Activated naive CD8-positive, alpha-beta T cell treated with anti-CD3 and anti-CD28 coated beads for 36 hours (primary cell): ENCODE measurements at places on chromosomes 3 and 15. TPM values are rescaled to one million over a fixed set of nuclear protein-coding genes. Genes with fewer than 3 reads are reported as not detected.

CXCR6 gene
- total RNA-seq, result 0.58 TPM

CCDC50 gene
- total RNA-seq, result 4.9 TPM

WDR49 gene
- 0.31 TPM for total RNA-seq

KCNMB2 gene
- not detected for total RNA-seq

KCTD6 gene
- total RNA-seq, result 4.8 TPM

POTEB2 gene
- total RNA-seq, result not detected

OR5K2 gene
- total RNA-seq, result not detected

ADCY5 gene
- not detected for total RNA-seq

ALG3 gene
- total RNA-seq, result 54.9 TPM

IMPG2 gene
- total RNA-seq, result 0.14 TPM

FSD2 gene
- not detected for total RNA-seq

INSYN1 gene
- not detected for total RNA-seq

TMEM40 gene
- not detected for total RNA-seq

ANKRD34C gene
- not detected for total RNA-seq

GUCA1C gene
- total RNA-seq, result not detected

ZNF148 gene
- 34.3 TPM for total RNA-seq

HRH1 gene
- 0.06 TPM for total RNA-seq

ALDH1A3 gene
- total RNA-seq, result not detected

TRANK1 gene
- total RNA-seq, result 17.2 TPM

PIERCE2 gene
- total RNA-seq, result 0.31 TPM

WWTR1 gene
- 0.16 TPM for total RNA-seq

- DNase-seq, result no peak
These were observed 162.9 kb upstream of the PDZRN3 start for GRCh38 chr3:73787620-73788019.

- no peak for DNase-seq
These were observed 188.1 kb downstream of the CHST2 start for GRCh38 chr3:143307613-143308183.

DNA sequence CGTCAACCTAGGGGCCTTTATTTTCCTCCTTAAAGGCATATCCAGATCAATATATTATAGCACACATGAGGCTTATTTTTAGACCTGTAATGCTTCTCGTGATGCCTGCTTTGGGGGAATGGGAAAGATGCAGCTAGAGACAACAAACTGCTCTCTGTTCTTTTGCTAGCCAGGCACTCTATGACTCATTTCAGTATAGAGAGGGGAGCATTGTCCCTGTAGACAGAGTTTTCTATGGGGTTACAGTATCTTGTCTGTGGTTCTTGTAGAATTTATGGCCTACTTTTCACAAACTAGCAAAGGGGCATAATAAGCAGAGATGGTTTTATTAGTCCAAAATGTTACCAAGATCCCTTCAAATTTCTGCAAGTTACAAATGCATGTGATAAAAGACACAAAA lies 305.6 kb downstream of the LSAMP start:
- no peak for DNase-seq

GRCh38 chr3:4824926-4825325 lies 154.3 kb upstream of the BHLHE40 start:
- no peak for DNase-seq

DNA sequence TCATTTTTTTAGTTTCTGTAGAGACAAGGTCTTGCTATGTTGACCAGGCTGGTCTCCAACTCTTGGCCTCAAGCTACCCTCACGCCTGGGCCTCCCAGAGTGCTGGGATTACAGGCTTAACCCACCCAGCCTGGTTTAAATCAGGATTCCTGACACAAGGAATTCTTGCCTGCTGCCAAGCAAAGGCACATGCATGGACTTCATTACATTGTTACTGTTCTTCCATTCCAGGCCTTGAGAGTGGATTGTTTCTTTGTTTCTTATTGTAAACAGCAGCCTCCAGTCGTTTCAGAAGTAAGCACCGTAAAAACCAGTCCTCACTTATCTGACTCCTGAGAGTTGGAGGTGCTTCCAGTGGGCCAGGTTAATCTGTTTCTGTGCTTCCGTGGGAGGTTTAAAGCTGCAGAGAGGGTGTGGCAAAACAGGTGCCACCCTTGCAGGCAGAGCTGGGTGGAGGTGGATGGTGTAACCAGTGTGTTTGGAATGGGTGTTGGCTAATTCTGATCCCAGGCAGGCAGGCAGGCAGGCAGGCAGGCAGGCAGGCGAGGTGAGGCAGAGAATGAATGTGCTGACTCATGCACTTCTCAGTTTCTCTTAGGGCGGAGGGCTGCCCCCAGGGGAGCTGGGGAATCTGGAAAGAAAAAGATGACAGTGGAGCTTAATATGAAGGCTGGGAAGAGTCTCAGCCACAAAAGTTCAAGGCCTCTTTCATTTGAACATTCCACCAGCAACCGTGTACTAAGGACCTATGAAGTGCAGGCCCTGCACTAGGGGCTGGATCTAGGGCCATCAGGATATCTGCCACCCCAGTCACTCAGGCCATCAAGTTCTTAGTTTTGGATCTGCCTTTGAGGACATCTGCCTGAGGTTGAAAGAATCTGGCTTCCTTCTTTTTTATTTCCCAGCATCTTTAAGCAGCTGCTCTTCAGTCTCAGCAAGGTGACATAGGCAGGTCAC lies 37.0 kb upstream of the CDCP1 start:
- DNase-seq, result no peak

GRCh38 chr3:72006631-72007556 lies 221.9 kb upstream of the PROK2 start:
- DNase-seq, result no peak

GRCh38 chr15:50624616-50625168 lies 61.9 kb downstream of the TRPM7 start:
- DNase-seq, result no peak

DNA sequence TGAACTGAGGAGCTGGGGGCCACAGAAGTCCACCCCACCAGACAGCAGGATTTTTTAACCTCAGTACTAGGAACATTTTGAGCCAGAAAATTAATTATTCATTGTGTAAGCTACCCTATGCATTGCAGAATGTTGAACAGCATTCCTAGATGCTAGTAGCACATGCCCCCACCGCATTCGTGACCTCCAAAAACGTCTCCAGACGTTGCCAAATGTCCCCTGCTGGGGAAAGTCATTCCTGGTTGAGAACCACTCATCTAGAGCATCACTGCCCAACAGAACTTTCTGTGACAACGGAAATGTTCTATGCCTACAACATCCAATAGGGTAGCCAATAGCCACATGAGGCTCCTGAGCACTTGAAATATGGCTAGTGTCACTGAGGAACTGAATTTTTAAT lies 333.5 kb downstream of the FOXP1 start:
- DNase-seq, result no peak

- no peak for DNase-seq
These were observed 222.0 kb upstream of the UBE2E2 start for GRCh38 chr3:22981166-22981565.

DNA sequence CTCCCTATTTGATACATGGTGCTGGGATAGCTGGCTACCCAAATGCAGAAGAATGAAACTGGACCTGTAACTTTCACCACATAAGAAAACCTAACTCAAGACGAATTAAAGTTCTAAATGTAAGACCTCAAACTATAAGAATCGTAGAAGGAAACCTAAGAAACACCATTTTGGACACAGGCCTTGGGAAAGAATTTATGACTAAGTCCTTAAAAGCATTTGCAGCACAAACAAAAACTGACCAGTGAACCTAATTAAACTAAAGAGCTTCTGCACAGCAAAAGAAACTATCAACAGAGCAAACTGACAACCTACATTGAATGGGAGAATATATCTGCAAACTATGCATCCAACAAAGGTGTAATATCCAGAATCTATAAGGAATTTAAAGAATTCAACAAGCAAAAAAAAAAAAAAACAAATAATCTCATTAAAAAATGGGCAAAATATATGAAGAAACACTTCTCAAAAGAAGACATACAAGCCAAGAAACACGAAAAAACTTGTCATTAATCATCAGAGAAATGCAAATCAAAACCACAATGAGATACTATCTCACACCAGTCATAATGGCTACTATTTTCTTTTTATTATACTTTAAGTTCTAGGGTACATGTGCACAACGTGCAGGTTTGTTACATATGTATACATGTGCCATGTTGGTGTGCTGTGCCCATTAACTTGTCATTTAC lies 37.0 kb downstream of the HDGFL3 start:
- DNase-seq, result no peak

- no peak for DNase-seq
These were observed 1.4 kb upstream of the ZNF710 start for GRCh38 chr15:89999676-90000185.

- no peak for DNase-seq
These were observed 12.1 kb upstream of the PEX5L start for GRCh38 chr3:180048840-180049239.

DNA sequence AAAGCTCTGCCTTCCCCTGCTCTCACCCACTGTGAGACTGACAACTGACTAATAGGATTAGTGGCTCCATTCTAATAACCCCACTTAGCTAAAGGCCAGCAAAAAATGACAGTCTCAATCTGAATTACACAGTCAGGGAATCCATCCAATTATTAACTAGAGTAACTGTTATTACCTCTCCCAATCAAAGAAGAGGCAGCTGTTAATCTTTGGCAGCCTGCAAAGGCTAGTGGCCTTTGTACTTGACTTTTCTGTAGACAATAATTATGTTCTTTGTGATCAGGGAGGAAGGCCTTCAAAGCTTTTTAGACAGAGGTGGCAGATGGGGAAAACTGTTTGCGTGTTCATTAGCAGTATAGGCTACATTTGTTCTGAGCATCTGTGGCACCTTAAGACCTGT lies 177.7 kb downstream of the ISL2 start:
- DNase-seq, result no peak

- DNase-seq, result no peak
These were observed 244.2 kb downstream of the PTPRG start for GRCh38 chr3:61805510-61806080.

DNA sequence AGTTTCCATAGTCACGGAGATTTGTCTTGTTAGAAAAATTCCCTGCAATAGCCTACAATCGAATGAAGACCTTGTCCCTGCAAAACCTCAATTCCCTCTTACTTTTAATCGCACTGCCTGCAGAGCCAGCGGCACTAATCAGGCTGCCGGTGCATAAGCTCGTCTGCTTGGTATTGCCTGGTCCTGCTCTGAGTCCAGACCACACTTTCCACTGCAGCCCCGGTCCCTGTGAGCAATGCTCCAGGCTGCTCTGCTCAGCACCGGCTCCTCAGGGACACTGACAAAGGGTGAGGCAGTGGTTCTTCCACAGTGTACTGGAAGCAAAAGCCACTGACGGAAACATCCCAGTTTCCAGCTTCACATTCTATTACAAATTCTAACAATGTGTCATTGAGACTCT lies 164.3 kb downstream of the OCA2 start:
- no peak for DNase-seq

- DNase-seq, result no peak
These were observed 362.0 kb upstream of the TMCO5A start for GRCh38 chr15:37572401-37572800.

DNA sequence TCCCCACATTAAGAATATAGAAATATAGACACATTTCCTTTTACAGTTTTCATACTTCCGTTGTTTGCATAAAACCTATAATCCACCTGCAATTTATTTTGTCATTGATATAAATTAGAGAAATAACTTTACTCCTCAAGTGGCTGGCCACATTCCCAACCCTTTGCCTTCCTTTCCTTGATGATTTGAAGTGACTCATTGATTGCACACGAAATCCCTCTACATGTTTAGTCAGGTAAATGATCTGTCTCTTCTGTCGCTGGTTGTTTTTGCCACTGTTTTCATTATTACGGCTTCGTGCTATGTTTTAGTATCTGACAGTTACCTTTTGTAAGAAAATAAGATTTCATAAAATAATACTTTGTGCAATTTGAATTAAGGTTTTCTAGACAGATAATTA lies 272.2 kb upstream of the NR2E3 start:
- DNase-seq, result no peak

GRCh38 chr3:159879598-159879997 lies 109.0 kb upstream of the IL12A start:
- no peak for DNase-seq

- DNase-seq, result no peak
These were observed 366.0 kb upstream of the TBL1XR1 start for GRCh38 chr3:177563243-177563780.

DNA sequence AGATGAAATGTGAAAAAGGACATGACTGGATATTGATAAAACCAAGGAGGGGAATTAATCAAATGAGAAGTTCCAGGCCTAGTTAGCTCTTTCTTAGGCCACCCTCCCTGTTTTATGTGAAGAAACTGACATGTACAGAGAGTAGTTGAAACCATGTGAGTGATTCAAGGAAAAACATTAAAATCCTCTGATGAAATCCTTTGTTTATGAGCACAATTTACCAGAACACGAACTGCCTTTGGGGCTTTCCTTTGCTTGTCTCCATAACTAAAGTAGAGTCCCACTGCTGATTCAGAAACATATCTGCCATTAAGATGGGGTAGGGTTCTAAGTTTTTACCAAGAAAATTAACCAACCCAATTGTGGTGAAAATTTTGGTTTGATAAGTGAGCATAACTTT lies 558.3 kb downstream of the NR2F2 start:
- DNase-seq, result no peak

GRCh38 chr15:68775671-68776476 lies 44.8 kb downstream of the ANP32A start:
- DNase-seq, result no peak

- DNase-seq, result no peak
These were observed 387.6 kb upstream of the DPH6 start for GRCh38 chr15:35933531-35933930.

GRCh38 chr15:40338041-40338657 lies 2.6 kb downstream of the CCDC9B start:
- peak; percentile 77 for DNase-seq

- peak; percentile 92 for DNase-seq
These were observed 5.2 kb downstream of the LINS1 start for GRCh38 chr15:100596792-100597191.

DNA sequence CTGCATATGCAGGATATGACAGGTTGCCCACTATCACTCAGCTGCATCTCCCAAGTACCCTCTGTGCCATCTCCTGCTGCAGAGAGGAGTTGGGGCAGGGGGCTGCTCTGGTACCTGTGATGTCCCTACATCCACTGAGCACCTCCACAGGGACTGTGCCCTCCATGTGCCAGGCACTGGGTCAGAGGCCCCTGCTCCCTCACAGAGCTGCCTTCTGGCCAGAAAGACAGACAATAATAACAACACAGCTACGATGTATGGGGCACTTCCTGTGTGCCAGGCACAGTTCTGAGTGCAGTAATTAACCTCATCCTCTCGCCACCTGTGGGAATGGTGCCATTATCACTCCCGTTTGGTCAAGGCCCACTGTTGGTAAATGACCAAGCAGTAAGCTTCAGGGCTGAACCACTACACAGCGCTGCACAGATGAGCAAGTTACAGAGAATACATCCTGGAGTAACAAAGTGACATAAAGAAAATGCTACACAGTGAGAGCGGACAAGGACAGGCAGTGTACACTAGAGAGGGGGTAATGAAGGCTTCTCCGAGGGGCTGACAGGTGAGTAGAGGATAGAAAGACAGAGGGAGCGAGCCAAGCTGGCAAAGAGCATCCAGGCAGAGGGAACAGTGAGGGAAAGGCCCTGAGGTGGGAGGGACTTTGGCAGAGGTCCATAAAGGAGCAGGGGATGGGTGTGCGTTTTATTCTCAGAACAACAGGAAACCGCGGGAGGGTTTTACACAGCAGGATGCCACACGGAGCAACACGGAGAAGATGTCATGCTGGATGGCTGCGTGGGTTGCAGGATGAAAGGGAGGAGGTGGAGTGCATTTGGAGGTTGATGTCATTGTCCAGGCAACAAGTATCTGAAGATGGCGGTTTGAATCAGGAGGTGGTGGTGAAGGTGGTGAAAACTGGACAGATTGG lies 13.6 kb downstream of the WNT7A start:
- DNase-seq, result peak; percentile 55

GRCh38 chr15:80093854-80094418 lies 34.5 kb downstream of the ZFAND6 start:
- DNase-seq, result peak; percentile 8
